ENCODE measurements at places on chromosomes 12 and 14.

DNA sequence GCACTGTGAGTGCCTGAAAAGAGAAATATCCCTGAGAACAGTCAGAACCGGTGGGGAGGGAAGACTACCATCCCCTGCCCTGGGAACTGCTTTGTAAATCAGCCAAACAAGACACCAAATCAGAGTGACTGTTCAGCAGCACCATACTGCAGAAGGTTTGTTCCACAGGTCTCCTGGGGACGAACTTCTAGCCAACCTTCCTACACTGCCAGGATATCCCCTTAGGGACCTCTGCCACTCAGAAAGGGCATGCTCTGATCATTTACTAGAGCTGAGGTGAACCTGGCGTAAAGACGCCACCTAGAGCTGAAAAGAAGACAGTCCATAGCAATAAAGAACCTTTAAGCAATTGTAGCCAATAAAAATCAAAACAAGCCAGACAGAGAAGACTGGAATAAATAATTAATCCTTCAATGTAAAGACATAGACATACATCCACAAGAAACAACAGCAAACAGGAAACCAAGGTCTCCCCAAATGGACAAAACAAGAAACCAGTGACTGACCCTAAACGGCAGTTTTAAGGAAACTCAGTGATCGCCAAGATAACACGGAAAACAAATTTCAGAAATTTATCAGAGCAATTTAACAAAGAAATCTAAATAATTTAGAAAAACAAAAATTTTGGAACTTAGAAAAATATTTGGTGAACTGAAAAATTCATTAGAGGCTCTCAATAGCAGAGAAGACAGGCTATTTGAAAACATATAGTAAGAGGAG, 228.1 kb upstream of the AMIGO2 start:
- peak; percentile 54 for DNase-seq

- DNase-seq, result no peak
Observed at GRCh38 chr12:20628226-20628787, 66.8 kb upstream of the SLCO1C1 start.

DNA sequence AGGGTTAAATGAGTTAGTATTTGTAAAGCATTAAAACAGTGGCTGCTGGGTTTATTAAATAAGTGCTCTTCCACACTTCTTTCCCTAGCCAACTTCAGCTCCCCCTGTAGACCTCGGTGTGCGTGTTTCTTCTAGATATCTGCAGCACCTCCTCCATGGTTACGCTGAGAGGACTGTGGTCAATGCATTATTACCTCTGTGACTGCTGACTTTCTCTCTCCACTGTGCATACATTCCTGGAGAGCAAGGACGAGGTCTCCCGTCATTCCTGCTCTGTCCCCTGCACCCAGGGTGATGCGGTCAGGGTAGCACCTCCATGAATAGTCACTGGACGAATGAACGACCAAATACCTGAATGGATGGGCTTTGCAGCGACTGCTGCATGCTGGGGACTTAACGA, 44.6 kb downstream of the ZFP36L1 start:
- no peak for DNase-seq

- no peak for DNase-seq
Observed at GRCh38 chr14:53979747-53980642, 23.4 kb upstream of the BMP4 start.

- DNase-seq, result no peak
Observed at GRCh38 chr14:85620947-85621346, 91.0 kb downstream of the FLRT2 start.

DNA sequence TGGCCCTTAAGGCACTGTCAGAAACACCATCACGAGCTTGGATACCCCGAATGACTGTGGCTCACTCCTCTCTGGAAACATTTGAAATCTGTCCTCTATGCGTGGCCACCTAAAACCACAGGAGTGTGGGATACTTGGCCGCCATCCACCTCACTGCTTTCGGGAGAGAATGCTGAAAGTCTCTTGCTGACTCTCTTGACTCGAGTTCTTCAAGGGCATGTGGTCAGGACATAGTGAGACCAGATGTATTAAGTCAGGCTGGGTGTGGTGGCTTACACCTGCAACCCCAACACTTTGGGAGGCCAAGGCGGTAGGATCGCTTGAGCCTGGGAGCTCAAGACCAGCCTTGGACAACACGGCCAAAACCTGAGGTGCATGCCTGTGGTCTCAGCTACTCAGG, 174.7 kb upstream of the ALG10B start:
- DNase-seq, result no peak

DNA sequence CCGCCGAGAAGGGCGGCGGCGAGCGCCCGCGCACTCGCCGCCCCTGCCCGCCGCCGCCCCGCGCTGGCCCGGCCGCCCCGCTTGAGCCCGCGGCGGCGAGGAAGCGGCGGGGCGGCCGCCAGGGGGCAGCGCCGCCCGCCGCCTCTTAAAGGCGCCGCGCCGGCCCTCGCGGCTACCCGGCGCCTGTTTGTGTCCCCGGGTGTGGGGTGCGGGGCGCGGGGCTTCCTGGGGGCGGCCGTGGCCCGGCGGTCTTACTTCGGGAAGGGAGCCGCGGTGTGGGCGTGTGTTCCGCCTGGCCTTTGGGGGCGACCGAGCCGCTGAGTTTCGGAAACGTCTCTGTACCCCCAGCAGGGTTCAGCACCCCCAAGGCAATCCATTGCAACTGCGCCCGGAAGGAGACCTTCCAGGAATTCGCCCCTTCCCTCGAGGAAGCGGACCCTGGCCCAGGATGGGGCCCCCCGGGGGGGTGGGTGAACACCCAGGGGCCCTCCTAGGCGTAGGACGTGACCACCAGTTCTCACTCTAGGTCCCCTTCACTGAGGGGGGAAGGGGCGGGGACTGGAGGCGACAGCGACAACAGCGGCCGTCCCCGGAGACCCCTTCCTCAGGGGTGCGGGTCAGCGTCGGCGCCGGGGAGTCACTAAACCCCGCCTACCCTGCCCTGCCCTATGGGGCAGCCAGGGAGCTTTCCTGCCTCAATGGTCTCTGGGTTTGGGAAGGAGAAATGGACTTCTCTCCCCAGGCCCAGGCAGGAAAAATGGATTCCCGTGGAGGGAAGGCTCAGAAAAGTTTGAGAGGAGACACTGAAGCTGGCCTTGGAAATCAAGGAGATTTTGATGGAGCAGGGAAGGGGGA, at the start of gene ITPK1:
Gene ITPK1, minus strand, starts transcription at position 105 of the 855 bp plus-strand sequence. CDS start 762 bp downstream, outside the sequence.
- DNase-seq, result peak; percentile 68

GRCh38 chr12:15323480-15323879, 1.2 kb downstream of the PTPRO start:
- no peak for DNase-seq

DNA sequence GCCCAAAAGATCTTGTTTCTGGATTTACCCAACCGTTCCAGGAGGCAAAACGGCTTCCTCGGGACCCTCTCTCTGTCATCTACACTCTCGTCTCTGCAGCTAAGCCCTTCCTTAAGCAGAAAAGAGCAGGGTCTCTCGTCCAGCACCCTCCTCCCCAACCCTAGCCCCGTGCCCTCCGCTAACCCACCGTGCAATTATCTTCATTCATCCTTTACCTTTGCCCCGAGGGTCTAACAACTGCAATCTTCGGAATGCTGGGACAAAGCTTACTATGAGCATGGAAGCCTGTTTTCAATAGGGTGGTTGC, 276 bp upstream of the BMAL2 start:
- DNase-seq, result no peak

- DNase-seq, result no peak
Observed at GRCh38 chr12:79127271-79127751, 262.7 kb downstream of the SYT1 start.

- DNase-seq, result no peak
Observed at GRCh38 chr12:130461447-130461815, 123.7 kb downstream of the PIWIL1 start.

GRCh38 chr12:52041695-52042123, 9.5 kb upstream of the NR4A1 start:
- peak; percentile 60 for DNase-seq

DNA sequence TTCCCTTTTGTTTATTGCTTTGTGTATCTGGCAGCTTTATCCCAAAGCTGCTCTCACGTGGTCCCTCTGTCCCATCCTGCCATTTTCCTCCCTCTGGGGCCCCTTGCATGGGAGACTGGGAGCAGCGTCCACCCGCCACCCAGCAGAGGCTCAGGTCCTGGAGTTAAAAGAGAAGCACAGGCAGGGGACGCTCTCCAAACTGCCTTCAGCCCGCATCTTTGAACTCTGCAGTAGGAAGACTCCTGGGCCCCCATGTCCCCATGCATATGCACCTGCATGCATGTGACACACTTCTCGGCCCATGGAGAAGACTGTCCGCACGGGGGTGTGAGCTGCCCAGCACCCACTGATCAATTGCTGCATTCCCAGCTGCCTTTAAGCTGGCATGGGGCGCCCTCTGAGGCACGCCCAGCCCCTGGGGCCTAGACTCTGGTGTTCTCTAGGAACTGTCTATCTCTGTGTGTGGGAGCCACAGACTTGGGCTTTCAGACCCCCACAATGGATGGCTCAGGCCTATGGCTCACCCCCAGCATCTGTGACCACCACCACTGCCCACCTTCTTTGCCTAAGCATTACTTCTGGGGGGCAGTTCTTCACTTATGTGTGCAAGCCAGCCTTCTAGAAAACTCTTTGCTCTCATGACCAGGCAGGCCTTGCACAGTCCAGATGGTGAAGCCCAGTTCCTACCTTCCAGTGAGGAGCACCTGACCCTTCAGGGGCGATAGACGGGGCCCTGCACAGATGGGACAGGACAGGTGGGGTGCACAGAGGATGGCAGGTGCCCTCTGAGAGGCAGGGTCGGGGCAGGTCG, 96.1 kb upstream of the DIO3 start:
- DNase-seq, result no peak

- DNase-seq, result no peak
Observed at GRCh38 chr14:21440859-21441258, 15.1 kb downstream of the CHD8 start.

DNA sequence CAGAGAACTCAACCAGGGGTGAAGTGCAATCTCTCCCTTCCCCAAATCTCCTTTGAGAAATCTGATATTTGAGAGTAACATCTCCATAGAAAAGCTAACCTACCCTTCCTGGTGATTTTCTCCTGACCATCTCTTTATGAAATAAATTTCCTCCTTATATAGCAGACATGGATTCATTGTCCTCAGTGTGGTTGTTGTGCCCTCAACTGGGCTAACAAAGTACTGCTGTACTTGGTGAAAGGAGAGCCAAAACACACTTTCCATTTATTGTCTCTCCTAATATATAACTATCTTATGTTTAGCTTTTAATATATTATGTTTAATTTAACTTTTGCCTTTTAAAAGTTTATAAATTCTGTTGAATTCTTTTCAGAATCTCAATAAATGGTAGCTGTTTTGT, 65.1 kb upstream of the SLCO1B1 start:
- no peak for DNase-seq

GRCh38 chr12:76223869-76224268, 124.3 kb downstream of the BBS10 start:
- no peak for DNase-seq

GRCh38 chr12:18345021-18345735, 83.9 kb downstream of the PIK3C2G start:
- no peak for DNase-seq

DNA sequence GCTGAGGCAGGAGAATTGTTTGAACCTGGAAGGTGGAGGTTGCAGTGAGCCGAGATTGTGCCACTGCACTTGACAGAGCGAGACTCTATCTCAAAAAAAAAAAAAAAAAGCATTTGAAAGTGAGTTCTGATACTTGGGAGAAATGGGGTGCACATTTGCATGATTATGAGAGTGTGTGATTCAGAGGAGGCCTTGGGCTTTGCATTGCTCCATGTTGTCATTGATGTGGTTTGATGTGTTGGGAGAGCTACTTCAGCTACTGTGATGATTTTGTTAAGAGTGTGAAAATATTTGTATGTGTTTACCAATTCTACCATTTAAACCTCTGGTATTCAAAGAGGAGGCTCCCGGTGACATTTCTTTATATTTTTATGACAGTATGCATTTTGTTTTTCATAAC, 24.4 kb downstream of the DRAM1 start:
- DNase-seq, result no peak

- no peak for DNase-seq
Observed at GRCh38 chr12:107027636-107028053, 40.7 kb upstream of the MTERF2 start.

- DNase-seq, result no peak
Observed at GRCh38 chr12:10989107-10989506, 2.4 kb upstream of the TAS2R50 start.

DNA sequence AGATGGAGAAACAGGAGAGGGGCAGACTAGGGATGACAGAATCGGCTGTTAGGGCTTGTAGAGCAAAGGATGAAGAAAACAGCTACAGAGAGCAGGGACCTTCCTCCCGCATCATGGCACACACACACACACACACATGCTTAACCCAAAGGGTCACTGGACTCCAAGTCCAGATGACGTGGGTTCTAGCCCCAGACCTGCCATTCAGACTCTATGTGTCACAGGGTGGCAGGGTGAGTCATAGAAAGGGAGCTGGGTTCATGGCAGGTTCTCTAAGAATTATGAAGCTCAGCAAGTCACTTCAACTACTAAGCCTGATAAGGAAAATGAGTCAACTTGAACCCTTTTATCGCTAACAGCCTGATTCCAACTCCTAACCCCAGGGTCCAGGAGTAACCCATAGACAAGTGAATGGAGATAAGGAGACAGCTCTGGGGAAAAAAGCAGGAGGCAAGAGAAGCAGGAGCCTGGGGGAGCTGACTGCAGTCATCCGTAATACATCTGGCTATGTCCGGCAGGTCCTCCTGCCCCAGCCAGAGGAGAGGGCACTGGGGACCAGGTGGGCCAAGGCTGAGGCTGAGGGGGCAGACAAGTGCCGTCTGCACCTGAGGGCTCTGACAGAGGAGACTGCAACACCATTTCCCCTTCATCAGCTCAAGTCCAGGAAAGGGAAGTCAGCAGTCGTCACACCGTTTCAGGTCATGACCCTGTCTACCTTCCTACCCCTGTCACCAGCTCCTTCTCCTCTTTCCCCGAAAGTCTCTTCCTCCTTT, 3.6 kb upstream of the TNFRSF1A start:
- DNase-seq, result no peak

DNA sequence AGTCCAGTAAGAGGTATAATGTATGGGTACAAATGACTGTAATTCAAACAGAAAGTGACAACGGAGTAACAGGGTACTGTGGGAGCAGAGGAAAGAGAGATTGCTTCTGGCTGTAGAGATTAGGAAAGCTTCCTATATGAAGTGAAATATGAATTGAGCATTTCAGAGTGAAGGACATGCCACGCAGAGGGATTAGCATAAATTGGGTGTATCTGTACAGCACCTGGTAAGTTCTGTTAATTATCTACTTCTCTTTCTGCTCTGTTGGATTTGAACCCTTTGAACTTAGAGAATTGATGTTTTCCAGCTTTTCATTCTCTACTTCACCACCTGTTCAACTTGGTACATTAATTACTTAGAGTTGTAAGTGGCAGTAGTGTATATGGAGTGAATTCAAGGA, 8.8 kb downstream of the STK38L start:
- DNase-seq, result no peak

DNA sequence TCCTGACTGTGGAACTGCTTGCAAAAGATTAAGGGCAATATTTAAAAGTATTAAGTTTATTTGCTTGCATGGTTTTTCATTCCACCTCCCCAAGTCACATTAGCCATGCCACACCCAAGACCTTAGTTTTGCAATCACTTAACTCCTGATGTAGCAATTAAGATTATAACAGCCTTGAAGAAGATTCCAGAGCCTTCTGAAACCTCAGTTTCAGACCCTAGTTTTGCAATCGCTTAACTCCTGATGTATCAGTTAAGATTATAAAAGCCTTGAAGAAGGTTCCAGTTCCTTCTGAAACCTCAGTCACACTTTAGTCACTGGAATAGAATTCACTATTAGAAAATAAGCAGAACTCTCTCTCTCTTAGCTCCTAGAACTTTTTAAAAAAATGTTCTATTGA, 42.7 kb upstream of the DCN start:
- no peak for DNase-seq
